ENCODE measurements at places on chromosomes 16 and 17. TPM values are rescaled to one million over a fixed set of nuclear protein-coding genes. Genes with fewer than 3 reads are reported as not detected.
A peak's percentile ranks its signal among the peaks of the same experiment; 100 is the strongest.

The TUBG2 gene
- polyA plus RNA-seq: 20.0 TPM

DNA sequence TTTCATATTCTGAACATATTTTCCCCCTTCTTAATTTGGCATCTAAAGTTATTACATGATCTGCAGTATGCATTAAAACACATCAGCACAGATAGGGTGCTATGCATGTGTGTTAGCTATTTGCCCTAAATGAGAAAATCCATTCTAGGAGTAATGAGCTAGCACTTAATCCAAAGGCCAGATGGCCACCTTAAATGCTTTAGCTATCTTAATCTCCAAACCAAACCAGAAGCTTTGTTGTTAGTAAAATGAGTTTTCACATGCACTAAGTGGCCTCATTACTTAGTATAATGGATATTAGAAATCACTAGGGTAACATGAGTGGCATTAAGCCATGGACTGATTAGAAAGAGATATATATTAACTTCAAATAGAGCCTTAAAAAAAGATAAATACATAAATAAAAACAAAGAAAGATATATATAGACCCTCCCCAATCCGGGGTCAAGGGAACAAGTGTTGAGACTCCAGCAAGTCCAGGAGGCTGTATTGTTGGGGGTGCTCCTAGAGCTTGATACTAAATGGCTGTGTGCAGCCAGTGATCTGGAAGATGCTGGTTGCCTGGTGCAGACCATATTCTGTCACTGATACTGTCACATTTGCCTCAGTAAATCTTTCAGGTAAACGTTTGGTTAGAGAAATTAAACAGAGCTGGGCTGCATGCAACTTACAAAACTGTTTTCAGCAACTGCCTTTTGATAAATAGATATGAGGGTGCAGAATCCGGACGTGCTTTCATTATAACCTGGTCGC is 67.3 kb downstream of the MYH10 start:
- no peak for DNase-seq

DNA sequence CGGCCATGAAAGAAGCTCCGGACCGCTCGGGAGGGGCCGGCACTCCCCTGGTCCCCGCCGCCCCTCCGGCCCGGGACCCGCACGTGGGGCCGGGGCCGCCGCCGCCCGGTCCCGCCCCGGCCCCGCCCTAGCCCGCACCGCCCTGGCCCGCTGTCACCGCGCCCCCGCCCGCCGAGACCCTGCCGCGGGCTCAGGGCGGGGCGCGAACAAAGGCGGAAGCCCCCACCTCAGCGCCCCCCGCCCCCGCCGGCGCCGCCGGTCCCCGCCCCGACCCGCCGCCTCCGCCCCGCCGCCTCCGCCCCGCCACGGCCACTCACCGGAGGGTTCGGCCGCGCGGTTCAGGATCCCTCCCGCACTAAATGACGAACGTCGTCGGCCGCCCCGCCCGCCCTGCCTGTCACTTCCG is at the start of gene ARHGDIA:
Gene ARHGDIA (minus strand): TSS at position 357 of the 406 bp plus-strand sequence. CDS start 1,407 bp downstream, outside the sequence.
- DNase-seq: no peak

DNA sequence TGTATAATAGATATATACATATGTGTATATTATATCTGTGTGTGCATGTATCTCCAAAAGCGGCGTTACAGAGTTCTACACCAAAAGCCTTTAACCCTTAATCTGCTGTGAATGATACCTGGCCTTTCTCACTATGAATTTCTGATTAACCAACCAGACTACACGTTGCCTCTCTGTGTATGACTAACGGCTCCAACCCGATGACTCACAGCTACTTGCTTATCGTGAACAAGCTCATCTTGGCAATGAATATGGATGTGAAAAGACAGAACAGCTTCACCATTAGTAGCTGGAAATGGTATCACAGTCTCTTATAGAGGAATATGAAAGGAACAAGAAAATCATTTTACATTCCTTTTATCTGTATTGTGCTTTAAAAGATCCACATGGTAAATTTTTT is 23.8 kb upstream of the ARHGAP44 start:
- no peak for DNase-seq

DNA sequence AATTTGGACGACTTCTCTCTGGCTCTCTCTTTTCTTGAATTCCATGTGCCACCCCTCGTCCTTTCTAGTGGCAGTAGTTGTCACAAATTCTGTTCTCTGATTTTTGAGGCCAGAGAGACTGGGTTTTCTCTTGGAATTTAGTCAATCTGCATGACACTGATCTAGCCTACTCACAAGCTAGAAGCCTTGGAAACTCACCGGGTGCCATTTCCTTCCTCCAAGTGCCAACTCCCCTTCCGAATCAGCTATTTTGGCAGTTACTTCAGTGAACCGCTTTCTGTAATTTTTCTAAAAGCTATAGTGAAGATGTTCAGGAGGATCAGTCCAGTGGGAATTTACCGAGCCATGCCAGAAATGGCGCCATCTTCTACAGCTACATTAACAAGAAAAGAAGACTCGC is 228.9 kb downstream of the PMP22 start:
- DNase-seq: no peak

The HS3ST4 gene
- polyA plus RNA-seq: 0.57 TPM

The PITPNM3 gene
- polyA plus RNA-seq: 8.2 TPM

The DHRS13 gene
- polyA plus RNA-seq: 14.0 TPM

GRCh38 chr16:89708481-89708931 is 7.0 kb upstream of the SPATA2L start:
- DNase-seq: no peak

- DNase-seq: no peak
These were observed 14.9 kb downstream of the BANP start for GRCh38 chr16:87966064-87966645.

DNA sequence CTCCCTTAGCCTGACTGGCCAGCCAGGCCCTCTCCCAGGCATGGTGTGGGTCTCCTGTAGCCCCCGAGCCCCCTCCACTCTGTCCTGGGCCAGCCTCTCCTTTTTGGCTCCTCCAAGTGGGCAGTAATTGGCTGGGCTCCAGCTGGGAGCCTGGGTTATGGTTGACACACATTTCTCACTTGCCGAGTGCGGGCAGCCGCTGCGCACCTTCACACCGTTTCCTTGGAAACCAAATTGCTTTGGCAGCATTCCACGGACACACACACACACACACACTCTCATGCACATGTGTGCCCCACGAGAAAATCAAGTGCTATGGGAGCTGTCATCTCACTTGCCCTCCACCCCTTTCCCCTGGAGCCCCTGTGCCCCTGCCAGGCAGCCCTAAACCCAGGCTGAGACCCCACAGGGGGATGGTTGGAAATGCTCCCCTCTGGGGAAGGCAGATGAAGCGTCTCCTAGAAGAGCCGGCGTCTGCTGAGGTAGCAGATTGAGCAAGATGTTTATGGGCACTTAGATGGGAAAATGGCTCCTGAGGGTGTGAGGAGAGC is 402.7 kb upstream of the TNRC6C start:
- peak; percentile 67 for DNase-seq

The CD300A gene
- polyA plus RNA-seq: 1.1 TPM

The PRR14 gene
- 44.5 TPM for polyA plus RNA-seq

- no peak for DNase-seq
These were observed 29.0 kb upstream of the HEATR6 start for GRCh38 chr17:60107526-60108257.

DNA sequence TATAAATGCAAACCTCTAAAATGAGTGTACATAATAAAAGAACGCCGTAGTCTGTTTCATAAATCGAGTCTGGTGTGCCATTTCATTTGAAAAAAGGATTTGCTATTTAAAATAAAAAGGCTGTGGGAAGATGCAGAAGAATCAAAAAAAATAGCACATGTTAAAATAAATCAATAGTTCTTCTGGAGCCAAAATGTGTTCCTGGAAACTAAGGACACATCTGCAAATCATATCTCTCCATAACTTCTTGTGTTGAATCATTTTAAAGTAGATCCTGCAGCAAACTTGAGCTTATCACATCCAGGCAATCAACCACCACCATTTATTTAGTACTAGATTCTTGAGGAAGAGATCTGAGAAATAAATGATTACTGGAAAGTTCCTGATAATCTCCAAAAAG is 29.0 kb downstream of the XPO6 start:
- DNase-seq: no peak

The CCDC78 gene
- 0.74 TPM for polyA plus RNA-seq

The KRTAP1-5 gene
- not detected for polyA plus RNA-seq

- no peak for DNase-seq
These were observed 19.5 kb upstream of the CA10 start for GRCh38 chr17:52178012-52178411.

The ANKFN1 gene
- polyA plus RNA-seq: 0.52 TPM

GRCh38 chr16:85152414-85153030 is 40.2 kb upstream of the CIBAR2 start:
- no peak for DNase-seq

Measured in right renal cortex interstitium (tissue), 3 donors.